Neural crest cell (in vitro differentiated cells): ENCODE measurements at places on chromosomes 5 and 9. TPM values are rescaled to one million over a fixed set of nuclear protein-coding genes. Genes with fewer than 3 reads are reported as not detected.

PPP3R2 gene
- not detected in 2 replicates for total RNA-seq

NDFIP1 gene
- 43.4 and 43.6 TPM in 2 replicates for total RNA-seq

WNK2 gene
- total RNA-seq, result 27.8 and 34.3 TPM in 2 replicates

HNRNPA0 gene
- total RNA-seq, result 99.0 and 102 TPM in 2 replicates

IL33 gene
- not detected in 2 replicates for total RNA-seq

CYFIP2 gene
- 74.5 and 76.6 TPM in 2 replicates for total RNA-seq

NOXA1 gene
- total RNA-seq, result 0.89 and 0.98 TPM in 2 replicates

EIF4EBP3 gene
- 8.4 and 10.3 TPM in 2 replicates for total RNA-seq

DNAJB5 gene
- 27.1 and 28.7 TPM in 2 replicates for total RNA-seq

SPAG8 gene
- 1.4 TPM in 2 replicates for total RNA-seq

GPR150 gene
- 0.14 TPM in 1 of 2 replicates, not detected in the other for total RNA-seq

- no peak for DNase-seq
These were observed 20.8 kb downstream of the PAPPA start for GRCh38 chr9:116174347-116174746.

- DNase-seq, result no peak
These were observed 5.2 kb upstream of the DIRAS2 start for GRCh38 chr9:90647843-90648242.

GRCh38 chr5:160375701-160376100 is 5.3 kb upstream of the C1QTNF2 start:
- no peak for DNase-seq

DNA sequence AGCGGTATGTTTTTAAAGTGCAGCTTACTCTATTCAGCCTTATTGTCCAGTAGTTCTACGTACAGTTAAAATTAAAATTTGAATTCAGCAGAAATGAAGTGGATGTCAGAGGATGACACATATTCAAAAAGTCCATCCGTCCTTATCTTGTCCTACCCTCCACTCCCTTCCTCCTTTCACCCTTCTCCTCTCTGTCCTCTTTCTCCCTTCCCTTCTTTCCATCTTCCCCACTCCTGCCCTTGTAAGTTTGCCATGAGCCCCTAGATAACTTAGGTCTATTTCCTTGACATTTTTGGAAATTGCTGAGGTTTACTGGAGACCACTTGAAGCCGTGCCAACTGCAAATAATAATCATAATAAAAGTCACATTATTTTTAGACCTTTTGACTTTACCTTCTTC is 67.6 kb downstream of the TRIO start:
- no peak for DNase-seq

DNA sequence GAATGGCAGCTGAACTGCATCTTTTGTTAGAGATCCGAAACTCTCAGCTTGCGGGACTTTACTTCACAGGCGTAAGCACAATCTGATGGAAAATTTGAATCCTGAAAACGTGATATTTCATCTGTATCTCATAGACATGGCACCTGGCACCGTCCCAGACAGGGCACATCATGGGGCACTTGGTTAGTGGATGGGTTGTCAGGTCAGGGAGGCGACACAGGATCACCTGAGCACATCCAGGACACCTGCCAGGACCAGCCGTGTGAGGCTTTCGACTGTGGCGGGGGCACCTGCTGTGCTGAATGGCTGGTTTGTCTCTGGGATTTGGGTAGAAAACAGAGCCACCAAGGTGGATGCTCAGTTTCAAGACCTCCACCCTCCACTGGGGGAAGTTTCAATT is 11.3 kb upstream of the ZFP62 start:
- no peak for DNase-seq

- DNase-seq, result no peak
These were observed 757 bp downstream of the TMEM250 start for GRCh38 chr9:136117916-136118319.

DNA sequence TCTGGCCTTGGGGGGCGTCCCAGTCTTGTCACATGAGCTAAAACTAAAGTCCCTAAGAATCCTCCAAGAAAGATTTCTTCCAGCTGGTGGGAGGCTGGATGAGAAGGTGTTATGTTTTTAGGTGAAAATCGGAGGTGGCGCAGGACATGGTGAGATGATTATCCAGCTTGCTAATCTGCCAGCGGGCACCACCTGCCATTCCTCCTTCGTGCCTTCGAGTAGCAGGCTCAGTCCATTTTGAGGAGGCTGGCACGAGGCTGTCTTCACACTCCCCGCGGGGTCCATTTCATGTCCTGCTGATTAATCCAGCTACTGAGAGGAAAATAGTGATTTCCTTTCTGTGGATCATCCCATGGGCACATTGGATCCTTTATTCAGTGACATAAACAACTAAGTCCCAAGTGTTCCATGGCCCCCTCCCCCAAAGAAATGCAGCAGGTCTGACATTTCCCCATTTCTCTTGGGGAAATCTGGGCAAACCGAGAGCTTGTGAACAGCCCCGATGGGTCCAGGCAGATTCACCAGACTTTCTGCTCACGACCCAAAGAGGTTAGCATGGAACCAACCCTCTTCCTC is 38.2 kb upstream of the EXOC3 start:
- no peak for DNase-seq

GRCh38 chr5:102536323-102536928 is 37.6 kb upstream of the SLCO6A1 start:
- DNase-seq, result no peak

DNA sequence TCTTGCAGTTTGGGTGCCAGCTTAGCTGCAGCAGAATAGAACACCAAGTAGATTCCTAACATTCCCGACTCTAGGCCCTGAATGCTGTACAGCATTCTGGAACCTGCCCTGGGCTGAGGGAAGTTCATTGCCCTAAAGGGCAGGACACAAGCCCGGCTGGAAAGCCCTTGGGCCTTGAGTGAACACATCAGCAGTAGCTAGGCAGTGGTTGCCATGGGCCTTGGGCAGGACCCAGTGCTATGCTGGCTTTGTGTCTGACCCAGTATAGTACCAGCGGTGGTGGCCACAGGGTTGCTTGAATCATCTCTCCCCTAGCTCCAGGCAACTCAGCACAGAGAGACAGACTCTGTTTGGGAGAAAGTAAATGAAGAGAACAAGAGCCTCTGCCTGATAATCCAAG is 137.8 kb downstream of the AGTPBP1 start:
- no peak for DNase-seq

DNA sequence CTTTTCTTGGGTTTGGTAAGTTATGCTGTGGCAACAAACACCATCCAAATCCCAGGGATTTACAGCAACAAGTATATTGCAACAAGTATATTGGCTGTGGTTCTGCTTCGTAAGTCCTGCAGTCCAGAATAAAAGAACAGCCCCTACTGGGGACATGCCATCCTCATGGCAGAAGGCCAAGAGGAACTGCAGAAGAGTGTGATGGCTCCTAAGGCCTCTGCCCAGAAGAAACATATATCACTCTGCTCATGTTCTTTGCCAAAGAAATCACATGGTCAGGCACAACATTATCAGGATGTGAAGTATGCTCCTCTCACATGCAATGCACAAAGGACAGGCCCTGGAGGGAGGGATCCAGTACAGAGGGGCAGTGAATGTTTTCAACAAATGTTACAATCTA is 159.6 kb upstream of the TAS2R1 start:
- DNase-seq, result no peak

GRCh38 chr5:145484158-145484557 is 351.0 kb downstream of the PRELID2 start:
- DNase-seq, result no peak

- DNase-seq, result no peak
These were observed 16.8 kb upstream of the PHYKPL start for GRCh38 chr5:178249191-178249989.

- DNase-seq, result no peak
These were observed 61.4 kb downstream of the FBXW11 start for GRCh38 chr5:171945066-171945465.

DNA sequence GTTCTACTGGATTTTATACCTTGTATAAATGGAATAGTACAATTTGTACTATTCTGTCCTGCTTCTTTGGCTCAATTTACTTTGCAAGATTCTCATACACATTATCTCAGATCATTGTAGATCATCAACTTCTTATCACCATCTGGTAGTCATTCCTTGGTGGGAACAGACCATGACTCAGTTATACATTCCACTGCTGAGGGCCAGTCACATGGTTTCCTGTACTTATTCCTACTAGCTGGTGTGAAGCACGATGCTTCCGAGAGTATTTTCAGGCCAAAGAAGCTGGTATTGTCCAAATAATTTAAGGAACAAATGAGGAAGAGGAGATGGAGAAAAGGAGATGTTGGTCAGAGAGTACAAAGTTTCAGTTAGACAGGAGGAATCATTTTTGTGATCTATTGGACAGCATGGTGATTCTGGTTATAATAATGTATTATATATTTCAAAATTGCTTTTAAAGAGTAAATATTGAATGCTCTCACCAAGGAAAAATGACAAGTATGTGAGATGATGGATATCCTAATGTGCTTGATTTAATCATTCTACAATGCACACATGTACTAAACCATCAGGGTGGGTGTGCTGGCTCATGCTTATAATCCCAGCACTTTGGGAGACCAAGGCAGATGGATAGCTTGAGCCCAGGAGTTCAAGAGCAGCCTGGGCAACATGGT is 124.1 kb downstream of the SYK start:
- no peak for DNase-seq

- no peak for DNase-seq
These were observed at the start of gene CER1 for GRCh38 chr9:14722391-14723035. Gene CER1 (minus strand): TSS chr9:14722733. CDS start chr9:14722672, 61 bp downstream.

DNA sequence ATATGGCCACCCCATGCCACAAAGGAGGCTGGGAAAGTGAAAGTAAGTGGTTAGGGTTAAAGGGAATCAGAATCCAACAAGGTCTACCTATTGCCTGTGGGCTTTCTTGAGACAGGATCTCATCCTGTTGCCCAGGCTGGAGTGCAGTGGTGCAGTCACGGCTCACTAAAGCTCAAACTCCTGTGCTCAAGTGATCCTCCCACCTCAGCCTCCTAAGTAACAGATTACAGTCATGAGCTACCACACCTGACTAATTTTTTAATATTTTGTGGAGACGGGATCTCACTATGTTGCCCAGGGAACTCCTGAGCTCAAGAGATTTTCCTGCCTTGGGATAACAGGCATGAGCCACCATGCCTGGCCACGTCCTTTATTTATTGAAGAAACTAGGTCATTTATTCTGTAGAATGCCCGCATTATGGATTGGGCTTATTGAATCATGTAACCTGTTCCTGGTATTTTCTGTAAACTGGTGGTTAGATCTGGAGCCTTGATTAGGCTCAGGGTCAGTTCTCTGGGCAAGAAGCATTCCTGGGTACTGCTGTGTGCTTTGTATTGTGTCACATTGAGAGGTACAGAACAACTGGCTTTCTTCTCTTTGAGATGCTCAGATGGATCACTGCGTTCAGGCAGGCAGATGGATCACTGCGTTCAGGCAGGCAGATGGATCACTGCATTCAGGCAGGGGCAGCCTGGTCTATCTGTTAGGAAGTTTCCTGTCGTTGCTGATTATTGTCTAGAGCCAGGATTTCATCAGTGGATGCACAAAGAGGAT is 41.6 kb downstream of the ERGIC1 start:
- no peak for DNase-seq

GRCh38 chr9:106726070-106726815 is 136.7 kb upstream of the ZNF462 start:
- DNase-seq, result no peak

DNA sequence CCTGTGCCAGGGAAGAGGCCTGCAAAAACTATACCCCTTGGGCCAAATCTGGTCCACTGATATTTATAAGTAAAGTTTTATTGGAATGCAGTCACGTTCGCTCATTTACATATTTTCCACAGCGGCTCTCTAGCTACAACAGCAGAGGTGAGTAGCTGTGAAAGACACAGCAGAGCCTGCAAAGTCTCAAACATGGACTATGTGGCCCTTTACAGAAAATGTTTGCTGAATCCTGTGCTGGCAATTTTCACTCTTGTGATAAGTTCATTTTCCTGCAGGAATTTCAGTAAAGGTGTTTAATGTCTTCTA is 70.1 kb downstream of the EPB41L4B start:
- no peak for DNase-seq

DNA sequence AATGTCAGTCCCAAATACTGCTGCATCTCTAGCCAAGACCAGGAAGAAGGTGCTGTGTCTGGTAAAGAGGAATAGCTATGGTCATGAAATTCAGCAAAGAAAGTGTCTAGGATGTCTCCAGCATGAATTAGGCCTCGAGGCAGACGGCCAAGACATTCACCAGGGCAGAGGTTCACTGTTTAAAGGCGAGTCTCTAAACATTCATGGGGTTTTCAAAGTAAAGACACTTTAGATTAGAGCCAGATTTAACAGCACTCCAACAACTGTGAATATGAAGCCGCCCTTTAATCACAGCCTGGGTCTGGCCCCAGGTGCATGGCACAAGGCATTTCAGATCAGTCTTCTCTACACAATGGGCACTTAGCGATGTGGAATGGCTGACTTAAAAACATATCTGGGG is 95.0 kb downstream of the ANKH start:
- DNase-seq, result no peak

DNA sequence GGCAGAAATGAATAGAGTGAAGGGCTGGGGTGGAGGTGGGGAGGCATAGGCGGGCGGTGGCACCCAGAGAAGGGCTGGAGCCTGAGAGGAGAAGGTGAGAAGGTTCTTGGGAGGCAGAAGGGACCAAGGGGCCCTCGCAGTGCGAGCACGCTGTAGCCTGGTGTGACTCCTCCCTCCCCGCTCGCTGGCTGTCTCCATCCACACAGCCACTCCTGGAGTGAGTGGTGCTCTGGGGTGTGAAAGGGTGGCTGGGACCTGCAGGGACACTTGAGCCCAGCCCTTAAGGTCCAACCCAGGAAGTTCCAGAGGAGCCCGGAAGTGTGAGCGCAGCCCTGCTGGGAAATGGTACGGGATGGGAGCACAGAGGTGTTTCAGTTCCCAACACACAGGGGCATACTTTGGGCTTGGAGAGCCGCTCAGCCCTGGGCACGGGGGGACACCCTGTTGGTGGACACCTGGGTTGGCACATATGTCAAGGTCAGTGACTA is 9.3 kb upstream of the SCGB3A1 start:
- DNase-seq, result no peak

GRCh38 chr5:136209346-136209910 is 16.5 kb upstream of the SMIM32 start:
- no peak for DNase-seq

- DNase-seq, result no peak
These were observed 9.2 kb downstream of the ABLIM3 start for GRCh38 chr5:149150457-149150856.

DNA sequence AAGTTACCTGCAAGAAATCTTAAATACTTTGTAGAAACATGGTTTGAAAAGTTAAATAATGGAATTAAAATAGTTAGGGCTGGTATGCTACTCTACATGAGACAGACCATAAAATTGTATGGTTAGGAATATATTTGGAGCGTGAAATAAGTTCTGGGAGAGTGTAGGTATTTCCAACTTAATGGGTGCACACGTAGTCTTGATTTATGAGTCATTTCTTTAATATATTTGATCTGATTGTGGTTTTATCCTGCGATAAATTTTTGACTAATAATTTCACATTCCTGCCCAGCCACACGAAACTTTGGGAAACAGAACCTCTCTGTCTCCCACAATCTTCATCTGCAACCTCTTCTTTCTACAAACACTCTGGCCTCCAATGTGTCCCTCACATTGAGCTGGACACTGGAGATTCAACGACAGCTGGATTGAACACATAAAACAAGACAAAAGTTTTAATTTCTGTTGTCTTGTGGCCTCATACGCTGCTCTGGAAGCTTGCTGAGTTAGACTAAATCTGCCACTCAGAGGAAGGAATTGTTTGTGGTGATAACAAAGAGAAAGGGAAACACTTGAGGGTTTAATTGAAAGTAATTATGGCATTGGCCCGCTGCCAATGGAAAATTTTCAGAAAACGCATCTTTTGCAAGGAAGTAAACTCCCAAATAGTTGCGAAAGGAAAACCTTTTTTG is 201.8 kb upstream of the ZNF608 start:
- DNase-seq, result no peak

GRCh38 chr5:126514131-126514557 is 80.9 kb downstream of the ALDH7A1 start:
- no peak for DNase-seq

GRCh38 chr9:125632321-125633115 is 74.5 kb downstream of the MAPKAP1 start:
- no peak for DNase-seq
